H9 (cell line): ENCODE measurements at places on chromosomes 6 and 20. TPM values are rescaled to one million over a fixed set of nuclear protein-coding genes. Genes with fewer than 3 reads are reported as not detected.

Gene OPRM1
- not detected in 2 replicates for total RNA-seq

Gene OR2B6
- not detected in 2 replicates for total RNA-seq

GRCh38 chr6:43016176-43016942, 2.3 kb downstream of the KLHDC3 start:
- DNase-seq: no peak

GRCh38 chr6:116165596-116165995, 39.7 kb upstream of the COL10A1 start:
- DNase-seq: no peak

DNA sequence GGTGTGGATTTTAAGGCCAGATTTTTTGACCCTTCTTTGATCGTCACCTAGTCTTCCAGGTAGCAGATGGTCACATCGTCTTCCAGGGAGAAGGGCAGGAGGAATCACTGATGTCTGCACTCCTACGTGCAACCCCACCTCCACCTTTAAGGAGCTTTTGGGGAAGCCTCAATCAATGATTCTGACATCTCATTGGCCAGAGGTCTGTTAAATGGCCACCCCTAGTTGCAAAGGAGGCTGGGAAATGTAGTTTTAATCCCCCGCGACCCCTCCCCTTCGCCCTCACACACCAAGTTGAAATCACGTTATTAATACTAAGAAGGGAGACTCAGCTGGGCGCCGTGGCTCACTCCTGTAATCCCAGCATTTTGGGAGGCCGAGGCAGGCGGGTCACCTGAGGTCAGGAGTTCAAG, 151.4 kb downstream of the BCAS1 start:
- DNase-seq: peak; percentile 90

DNA sequence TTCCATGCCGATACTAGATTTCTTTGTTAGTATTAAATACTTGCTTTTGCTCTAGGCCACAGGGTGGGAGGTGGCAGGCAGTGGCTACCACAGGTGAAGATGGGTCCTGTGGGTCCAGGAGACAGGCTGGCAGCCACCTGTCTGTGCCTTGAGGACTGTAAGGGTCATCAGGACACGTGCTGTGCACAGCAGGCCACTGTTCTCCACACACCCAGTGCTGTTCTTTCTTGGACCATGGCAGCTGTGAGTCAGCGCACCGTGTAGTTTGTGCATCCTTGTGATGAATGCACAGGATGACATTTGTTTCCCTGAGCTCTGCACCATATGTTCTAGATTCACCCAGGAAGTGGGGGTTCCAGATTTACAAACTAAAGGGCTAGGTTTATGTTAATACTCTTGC, 317.0 kb downstream of the ZFAND3 start:
- no peak for DNase-seq

- no peak for DNase-seq
Observed at GRCh38 chr20:11234181-11234580, 560.4 kb upstream of the JAG1 start.

- no peak for DNase-seq
Observed at GRCh38 chr20:63176034-63176426, 39.9 kb downstream of the YTHDF1 start.
